Myometrial cell (primary cell): ENCODE measurements at places on chromosomes 2 and 18. TPM values are rescaled to one million over a fixed set of nuclear protein-coding genes. Genes with fewer than 3 reads are reported as not detected.

Gene RIT2
- total RNA-seq = not detected in 2 replicates

Gene IRS1
- total RNA-seq = 27.7 and 31.4 TPM in 2 replicates

Gene C2orf81
- total RNA-seq = 2.8 and 7.5 TPM in 2 replicates

Gene TMEM17
- total RNA-seq = 3.2 and 4.6 TPM in 2 replicates

Gene LMAN1
- 203 and 213 TPM in 2 replicates for total RNA-seq

Gene RAMP1
- 259 and 297 TPM in 2 replicates for total RNA-seq

Gene MALL
- 204 and 210 TPM in 2 replicates for total RNA-seq

Gene LRP2
- total RNA-seq = not detected in 2 replicates

Gene MAP2
- total RNA-seq = 23.6 and 26.2 TPM in 2 replicates

Gene GGCX
- total RNA-seq = 62.0 and 91.3 TPM in 2 replicates

Gene FBXO48
- total RNA-seq = 0.29 and 0.35 TPM in 2 replicates

Gene NCKAP5
- total RNA-seq = under 0.01 TPM in 1 of 2 replicates, not detected in the other

Gene LYG1
- 1.1 TPM in 1 of 2 replicates, not detected in the other for total RNA-seq

Gene LIMS3
- total RNA-seq = 1.6 and 10.1 TPM in 2 replicates

Gene C2orf72
- not detected in 2 replicates for total RNA-seq

Gene KCNIP3
- 4.6 and 11.0 TPM in 2 replicates for total RNA-seq

Gene REV1
- total RNA-seq = 11.5 and 15.2 TPM in 2 replicates

Gene MC2R
- total RNA-seq = not detected in 2 replicates

Gene MAPK4
- not detected in 2 replicates for total RNA-seq

Gene DRC1
- 0.58 TPM in 1 of 2 replicates, not detected in the other for total RNA-seq

Gene PER2
- total RNA-seq = 2.7 and 4.0 TPM in 2 replicates

Gene VSNL1
- total RNA-seq = not detected in 2 replicates
